ENCODE measurements at places on chromosomes 7 and 10.

GRCh38 chr7:116618338-116619128 lies 53.5 kb upstream of the MET start:
- DNase-seq: no peak

- DNase-seq: no peak
Measured at GRCh38 chr7:104175361-104175984, 32.3 kb downstream of the ORC5 start.

DNA sequence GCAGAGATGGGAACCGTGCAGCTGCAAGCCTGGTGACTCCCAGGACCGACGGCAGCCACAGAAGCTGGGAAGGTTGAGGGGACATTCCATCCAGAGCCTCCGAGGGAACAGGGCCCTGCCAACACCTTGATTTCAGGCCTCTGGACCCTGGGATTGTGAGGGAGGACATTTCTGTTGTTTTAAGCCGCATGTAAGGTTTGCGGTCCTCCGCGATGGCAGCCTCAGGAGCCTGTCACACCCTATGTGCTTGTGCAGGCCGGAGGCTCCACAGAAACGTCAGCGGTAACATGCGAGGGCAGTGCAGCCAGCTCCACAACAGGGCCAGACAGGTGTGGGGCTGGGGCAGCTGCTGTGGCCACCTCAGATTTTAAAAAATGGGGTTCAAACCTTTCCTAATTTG lies 144.7 kb upstream of the SHH start:
- DNase-seq: no peak

DNA sequence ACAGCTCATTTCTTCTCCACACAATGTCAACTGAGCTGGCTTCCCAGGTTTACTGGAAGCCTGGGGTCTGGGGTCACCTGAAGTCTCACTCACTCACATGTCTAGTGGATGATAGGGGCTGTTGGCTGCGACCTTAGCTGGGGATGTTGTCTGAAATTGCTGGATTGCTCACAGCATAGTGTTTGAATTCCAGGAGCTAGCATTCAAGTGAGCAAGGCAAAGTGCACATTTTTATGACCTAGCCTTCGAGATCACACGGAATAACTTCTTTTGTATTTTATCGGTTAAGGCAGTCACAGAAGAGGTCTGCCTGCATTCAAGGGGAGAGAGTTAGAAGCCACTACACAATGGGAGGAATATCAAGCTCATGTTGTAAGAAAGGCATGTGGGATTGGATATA lies 3.6 kb downstream of the TEX47 start:
- DNase-seq: no peak

- DNase-seq: no peak
Measured at GRCh38 chr10:74863551-74863950, 37.2 kb downstream of the KAT6B start.

DNA sequence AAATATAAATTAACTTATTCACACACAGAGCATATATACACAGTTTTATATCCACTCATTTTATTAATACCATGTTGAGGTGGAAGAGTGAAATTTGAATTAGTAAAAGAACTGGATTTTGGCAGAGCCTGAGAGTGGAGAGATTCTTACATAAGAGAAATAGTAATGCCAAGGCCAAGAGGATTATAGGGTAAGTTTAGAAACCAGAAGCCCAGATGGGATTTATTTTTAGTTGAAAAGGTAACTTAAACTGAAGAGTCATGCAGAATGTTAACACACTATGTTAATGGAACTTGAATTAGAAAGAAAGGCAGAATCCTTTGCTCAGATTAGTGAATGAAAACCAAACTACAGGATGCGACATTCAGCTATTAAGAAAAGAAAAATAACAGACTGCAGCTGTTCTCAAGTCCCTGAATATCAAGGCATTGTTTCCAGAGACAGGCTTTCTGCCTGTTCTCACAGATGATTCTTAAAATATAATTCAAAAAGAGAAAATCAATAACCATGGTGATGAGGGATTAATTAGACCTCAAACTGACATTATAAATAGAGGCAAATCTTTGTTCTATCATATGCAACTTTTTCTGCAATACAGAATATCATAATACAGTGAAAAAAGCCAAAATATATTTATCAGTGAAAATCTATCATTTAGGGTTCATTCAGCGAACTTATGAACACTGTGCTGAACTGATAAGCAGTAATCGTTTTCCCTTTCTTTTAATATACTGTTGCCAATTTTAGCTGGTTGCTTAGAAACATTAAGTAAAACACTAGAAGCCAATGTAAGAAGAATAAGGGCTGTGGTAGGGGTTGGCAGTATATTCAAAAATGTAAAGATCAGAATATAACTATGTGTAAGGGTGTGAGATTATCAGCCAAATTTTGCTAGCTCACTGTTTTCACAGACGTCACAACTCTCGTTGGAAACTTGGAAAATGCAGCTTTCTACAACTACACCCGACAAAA lies 34.4 kb downstream of the HECTD2 start:
- DNase-seq: no peak

GRCh38 chr7:91446819-91447218 lies 182.6 kb downstream of the FZD1 start:
- no peak for DNase-seq

DNA sequence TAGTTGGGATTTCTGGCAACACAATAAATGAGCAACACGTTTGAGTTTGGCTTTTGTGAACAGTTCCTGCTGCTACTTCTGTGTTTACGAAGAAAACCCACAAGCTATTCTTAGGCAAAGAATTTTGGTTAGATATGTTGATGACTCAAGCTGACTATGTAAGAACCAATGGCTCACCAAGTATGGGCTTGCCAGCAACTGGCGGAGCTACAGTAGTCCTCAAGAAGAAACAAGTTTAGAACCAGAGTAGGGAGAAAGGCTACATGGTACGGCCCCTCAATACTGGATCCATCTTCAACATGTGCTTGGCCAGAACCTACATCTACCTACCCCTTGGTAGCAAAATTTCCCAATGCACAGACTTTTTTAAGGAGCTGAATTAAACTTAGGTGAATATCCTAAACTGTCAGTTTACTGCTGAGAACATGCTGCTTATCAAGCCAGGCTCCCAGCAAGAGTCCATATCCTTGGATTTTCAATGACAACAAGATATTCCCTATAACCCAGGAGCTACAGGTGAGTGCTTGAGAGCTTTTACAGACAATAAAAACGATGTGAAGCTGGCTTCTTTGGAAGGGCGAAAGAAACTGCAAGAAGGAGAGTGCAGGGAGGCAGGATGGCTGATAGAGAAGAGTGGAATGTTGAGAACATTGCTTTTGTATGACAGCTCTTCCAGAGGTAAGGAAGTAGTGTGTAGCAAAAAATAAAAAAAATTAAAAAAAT lies 74.3 kb upstream of the ASAH2 start:
- DNase-seq: no peak

GRCh38 chr10:9302140-9302746 lies 1247.8 kb downstream of the GATA3 start:
- no peak for DNase-seq

DNA sequence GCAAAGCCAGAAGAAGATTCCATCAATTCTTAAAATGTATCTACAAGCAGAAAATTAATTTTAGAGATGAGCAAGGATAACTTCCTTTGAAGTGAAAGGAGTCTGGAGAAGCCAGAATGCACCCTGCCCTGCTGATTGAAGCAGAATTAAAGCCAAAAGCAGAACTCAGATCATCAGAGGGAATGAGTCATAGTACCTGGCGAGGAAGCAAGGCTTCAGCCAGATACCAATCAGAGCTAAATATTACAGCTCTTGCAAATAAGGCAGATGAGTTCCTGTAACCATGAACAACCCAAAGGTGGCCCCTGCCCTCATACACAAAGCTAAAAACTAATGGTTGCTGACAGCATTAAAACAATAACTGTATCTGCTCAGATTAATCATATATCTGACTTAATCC lies 10.4 kb downstream of the HTR7 start:
- no peak for DNase-seq

DNA sequence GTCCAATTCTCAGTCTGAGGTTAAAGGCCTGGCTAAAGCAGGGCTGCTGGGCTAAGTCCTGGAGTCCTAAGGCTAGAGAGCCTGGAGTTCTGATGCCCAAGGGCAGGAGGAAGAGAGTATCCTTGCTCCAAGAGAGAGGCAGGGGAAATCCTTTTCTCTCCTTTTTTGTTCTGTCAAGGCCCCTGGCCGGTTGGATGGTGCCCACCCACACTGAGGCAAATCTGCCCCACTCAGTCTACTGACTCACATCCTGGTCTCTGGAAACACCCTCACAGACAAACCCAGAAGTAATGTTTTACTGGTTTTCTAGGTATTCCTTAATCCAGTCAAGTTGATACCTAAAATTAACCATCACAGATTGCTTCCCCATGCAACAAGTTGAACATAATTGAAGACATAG lies 23.0 kb downstream of the ZNF518A start:
- DNase-seq: no peak

DNA sequence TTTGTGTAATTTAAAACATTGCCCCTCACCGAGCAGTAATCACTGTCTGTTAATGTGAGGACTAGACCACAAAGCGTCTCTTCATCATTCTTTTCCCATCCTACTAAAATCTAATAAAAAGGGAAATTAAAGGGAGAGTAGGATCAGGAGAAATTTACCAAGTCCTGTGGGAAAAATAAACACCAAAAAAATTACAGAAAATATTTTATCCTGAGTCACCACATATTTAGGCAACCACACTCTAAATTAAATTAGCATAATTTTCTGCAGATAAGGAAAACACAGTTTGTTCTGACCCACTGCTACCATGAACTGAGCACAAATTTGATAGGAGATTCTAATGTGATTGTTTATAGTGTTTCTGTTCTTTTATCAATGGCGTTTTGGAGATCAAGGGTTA lies 49.3 kb downstream of the CCDC6 start:
- DNase-seq: no peak

- no peak for DNase-seq
Measured at GRCh38 chr10:118734475-118734874, 20.3 kb downstream of the CACUL1 start.

GRCh38 chr7:83415840-83416239 lies 233.1 kb downstream of the SEMA3E start:
- no peak for DNase-seq

- DNase-seq: no peak
Measured at GRCh38 chr7:27173956-27174873, at the start of gene HOXA10. TSS of gene HOXA10 (minus strand) at chr7:27174320. CDS start at chr7:27174306, 14 bp downstream.

GRCh38 chr10:3362394-3362793 lies 189.8 kb upstream of the PITRM1 start:
- DNase-seq: no peak

DNA sequence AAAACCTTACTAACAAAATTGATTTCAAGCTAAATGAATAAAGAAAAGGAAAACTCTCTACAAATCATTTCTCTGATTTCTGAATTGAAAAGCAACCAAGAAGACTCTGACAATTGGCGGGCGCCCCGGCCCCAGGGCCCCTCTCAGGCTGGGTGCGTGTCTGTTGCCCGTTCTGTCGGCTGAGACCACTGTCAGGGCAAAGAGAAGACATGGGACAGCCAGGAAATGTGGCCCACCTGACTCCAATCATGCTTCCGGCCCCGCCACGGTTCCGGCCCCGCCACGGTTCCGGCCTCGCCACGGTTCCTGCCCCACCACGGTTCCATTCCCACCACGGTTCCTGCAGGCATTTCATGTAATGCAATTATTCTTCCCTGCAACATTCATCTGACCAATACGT lies 115.9 kb downstream of the PTPRN2 start:
- no peak for DNase-seq
